Large intestine (tissue), 12 donors: ENCODE measurements at places on chromosomes 4 and X. TPM values are rescaled to one million over a fixed set of nuclear protein-coding genes. Genes with fewer than 3 reads are reported as not detected.

- DNase-seq, result no peak
Observed at GRCh38 chrX:102860235-102860634, 76.8 kb upstream of the RAB40AL start.

DNA sequence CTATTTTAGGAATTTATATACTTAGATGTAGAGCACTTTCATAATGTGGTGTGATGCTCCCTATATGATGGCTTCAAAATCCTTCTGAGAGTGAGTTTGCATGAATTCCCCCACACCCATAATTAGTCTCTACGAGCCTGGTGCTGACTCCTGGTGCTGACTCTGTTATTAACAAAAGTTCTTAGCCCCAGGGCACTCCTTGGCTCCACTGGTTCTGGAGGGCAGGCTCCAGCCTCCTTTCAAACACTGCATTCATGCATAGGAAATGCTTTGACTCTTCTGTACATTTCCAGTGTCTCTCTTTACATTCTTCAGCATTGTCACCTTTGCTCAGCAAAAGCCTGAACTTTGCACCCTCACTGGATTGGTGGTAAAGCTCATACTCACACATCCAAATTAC lies 64.0 kb downstream of the LNX1 start:
- DNase-seq, result no peak

GRCh38 chr4:148893095-148893494 lies 450.9 kb upstream of the NR3C2 start:
- DNase-seq, result no peak

DNA sequence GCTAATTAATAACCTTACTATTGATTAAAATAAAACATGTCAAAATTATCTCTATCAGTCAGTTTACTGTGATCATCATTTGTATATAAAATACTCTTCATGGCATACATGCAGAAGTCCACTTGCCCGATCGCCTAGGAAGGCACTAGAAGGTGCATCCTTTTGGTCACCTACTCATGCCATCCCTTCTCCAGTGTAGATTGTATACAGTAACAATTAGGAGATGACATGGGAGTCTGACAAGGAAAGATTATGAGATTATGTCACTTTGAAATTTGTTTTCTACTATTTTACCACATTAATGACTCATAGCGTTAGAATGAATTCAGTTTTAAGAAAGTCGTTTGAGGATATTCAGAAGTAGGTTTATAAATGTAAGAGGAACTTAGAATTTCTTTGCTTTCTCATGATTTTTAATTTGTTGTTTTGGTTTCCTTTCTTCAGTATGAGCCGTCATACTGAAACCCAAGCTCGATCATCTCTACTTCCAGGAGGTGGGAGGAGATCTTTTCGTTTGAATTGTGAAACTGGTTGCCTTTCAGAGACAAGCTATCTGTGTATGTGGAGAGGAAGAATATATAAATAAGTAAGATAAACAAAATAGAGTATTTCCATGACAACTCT lies 51.1 kb upstream of the UNC5C start:
- DNase-seq, result peak; percentile 12

The SASH3 gene
- polyA plus RNA-seq, result 11.4 TPM
